ENCODE measurements at places on chromosomes 7 and 10.

DNA sequence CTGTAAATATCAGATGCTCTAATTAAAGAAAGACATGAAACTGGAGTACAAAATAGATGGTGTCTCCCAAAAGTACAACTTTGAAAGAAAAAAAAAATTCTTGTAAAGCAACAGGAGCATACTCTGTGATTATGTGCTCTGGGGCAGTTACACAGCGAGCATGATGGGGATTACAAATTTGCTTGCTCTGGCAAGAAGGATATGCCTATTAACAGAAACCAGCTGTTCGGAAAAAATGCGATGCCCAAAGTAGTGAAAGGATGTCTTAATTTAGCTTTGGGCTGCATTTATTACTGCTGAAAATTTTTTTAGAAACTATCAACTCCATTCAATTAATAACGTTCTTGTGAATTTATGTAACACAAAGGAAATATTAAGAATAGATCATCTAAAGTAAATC, 256.9 kb upstream of the TPK1 start:
- DNase-seq = no peak

DNA sequence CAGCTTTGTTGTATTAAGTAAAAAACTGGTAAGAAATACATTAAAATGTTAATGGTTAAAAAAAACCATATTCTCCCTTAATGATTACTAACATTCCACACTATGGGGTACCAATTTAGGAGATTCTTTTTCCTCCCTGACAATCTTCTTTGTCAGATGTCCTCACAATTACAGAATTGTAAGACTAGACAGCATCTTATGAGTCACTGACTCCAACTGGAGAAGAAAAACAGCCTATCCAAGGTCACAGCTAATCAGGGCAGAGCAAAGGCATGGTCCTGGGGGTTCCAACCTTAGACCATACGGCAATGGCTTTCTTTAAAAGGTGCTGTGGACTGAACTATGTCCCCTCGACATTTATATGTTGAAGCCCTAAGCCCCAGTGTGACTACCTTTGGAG, 127.6 kb downstream of the DLG5 start:
- no peak for DNase-seq

DNA sequence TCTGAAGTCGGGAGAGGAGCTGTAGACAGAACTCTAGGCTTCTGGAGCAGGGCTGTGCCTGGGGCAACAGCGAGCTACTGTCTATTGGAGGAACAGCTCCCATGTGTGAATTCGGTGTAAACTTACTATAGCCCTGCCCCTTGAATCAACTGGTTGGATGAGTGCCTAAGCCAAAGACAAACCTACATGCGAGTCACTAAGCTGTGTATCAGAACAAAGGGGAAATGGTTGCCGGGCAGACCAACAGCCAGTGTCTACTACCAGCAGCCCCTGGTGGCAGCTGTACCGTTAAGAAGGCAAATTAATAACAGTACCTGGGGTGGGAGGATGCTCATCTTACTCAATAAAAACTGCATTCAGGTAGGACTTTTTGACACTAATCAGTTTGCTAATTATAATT, 343.6 kb downstream of the ACTR3B start:
- no peak for DNase-seq

GRCh38 chr7:158260567-158261361, 326.9 kb downstream of the PTPRN2 start:
- DNase-seq = no peak

DNA sequence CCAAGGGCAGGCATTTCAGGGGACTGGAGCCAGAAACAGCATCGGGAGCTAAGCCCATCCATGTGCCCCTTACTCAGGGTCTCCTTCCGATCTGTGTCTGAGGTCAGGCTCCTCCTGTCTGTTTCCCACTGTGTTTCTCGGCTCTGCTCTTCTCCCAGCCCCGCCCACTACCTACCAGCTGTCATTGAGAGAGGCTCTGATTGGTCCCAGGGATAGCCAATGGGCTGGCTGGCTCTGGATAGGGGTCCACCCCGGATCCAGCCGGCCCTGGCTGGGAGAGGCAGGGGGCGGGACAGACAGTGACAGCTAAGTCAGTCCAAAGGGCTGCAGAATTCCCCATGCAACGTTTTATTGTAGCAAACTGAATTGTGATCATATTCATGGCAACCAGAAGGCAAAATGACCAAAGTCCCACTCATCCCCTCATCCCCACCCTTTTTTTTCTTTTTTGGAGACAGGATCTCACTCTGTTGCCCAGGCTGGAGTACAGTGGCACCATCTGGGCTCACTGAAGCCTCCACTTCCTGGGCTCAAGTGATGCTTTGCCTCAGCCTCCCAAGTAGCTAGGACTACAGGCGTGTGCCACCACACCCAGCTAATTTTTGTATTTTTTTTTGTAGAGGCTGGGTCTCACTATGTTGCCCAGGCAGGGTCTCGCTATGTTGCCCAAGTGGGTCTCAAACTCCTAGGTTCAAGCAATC, 76.3 kb downstream of the CLIP2 start:
- no peak for DNase-seq

DNA sequence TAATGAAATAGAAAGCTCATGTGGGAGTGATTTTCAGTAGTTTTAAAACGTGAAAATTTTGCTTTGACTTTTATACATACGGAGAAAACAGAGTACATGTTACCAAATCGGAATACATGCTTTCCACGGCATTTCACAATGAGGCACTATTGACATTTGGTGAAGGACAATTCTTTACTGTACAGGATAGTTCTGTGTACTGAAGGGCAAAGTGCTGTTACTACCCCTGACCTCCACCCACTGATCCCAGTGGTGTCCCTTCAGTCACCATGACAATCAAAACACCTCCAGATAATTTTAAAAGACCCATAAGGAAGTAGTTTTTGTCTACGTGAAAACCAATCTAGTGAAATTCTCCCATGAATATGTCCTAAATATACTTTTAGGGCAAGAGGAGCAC, 33.1 kb upstream of the ANK3 start:
- no peak for DNase-seq

GRCh38 chr7:8249121-8249520, 12.8 kb downstream of the ICA1 start:
- DNase-seq = no peak

GRCh38 chr10:3323865-3324498, 151.4 kb upstream of the PITRM1 start:
- DNase-seq = no peak

DNA sequence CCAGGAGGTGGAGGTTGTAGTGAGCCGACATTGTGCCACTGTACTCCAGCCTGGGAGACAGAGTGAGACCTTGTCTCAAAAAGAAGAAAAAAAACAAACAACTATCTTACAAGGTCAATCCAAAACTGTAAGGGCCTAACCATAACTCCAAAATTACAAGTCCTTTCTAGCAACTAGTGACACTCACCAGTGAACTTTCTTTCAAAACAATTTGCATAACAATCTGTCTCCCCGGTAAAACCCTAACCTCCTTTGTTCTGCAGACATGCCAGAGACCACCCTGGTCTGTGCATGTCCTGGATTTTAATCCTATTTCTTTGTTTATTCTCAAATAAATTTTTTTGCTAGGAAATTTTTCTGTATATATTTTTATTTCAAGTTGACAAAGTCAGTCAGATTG, 68.1 kb downstream of the EXOC6 start:
- DNase-seq = no peak

DNA sequence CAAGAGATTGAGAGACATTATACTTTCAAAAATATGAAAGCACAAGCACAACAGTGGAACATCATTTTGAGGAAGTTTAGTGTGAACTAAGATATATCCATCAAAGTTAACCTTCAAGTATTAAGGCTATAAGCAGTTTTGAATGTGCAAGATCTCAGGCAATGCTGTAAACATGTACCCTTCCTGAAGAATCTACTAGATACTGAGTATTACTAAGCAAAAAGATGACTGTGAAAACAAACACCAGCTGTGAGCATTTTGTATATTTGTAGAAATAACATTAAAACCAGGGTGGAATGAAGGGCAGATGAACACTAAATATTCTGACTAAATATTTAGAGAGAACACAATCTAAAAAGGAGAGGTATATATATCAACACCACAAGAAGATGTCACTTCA, 41.3 kb upstream of the ADRA2A start:
- no peak for DNase-seq

- no peak for DNase-seq
Measured at GRCh38 chr10:100562008-100562672, 26.4 kb downstream of the HIF1AN start.

DNA sequence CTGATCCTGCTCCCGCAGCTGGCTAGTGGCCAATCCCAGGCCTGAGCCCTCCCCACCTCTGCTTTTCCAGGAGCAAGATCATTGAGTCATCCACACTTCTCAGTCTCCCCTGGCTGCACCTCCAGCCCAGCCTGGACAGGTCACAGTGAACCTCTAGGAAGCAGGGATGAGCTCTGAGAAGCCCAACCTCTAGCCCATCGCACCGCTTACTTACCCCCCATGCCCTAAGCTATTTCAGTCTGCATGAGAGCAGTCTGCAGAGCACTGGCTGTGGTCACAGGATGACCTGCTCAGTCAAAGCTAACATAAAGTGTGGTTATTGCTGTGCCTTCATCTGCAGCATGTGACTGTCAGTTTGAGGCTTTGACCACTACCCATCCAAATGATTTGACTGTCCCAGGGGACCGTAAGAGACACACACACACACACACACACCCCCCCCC, 129.2 kb downstream of the SORBS1 start:
- no peak for DNase-seq

DNA sequence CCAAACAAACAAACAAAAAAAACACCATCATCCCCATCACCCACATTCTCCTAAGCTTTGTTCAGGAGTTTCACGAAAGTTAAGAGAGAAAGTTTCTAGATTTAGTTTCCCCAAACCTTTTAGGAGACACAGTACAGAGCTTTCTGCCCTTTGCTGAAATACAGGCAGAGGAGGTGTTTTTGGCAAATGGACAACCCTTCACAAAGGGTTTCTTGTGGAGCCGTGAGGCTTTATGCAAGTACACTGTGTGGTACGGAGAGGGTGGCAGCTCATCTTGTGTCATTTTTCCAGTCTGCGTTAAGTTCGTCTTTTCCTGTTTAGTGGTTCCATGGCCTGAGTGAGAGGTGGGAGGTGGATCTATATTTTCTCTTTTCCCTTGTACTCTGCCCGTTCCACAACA, 215.5 kb upstream of the PRKCQ start:
- DNase-seq = no peak

GRCh38 chr10:8088504-8088903, 34.0 kb downstream of the GATA3 start:
- no peak for DNase-seq

- no peak for DNase-seq
Measured at GRCh38 chr7:106034383-106034782, 71.3 kb downstream of the CDHR3 start.

GRCh38 chr10:34705563-34705962, 109.5 kb downstream of the PARD3 start:
- no peak for DNase-seq

- DNase-seq = no peak
Measured at GRCh38 chr7:92259062-92259461, 13.3 kb downstream of the ANKIB1 start.

GRCh38 chr7:1073142-1073977, 14.6 kb upstream of the GPER1 start:
- no peak for DNase-seq

- no peak for DNase-seq
Measured at GRCh38 chr7:1278543-1278942, 45.9 kb downstream of the UNCX start.

DNA sequence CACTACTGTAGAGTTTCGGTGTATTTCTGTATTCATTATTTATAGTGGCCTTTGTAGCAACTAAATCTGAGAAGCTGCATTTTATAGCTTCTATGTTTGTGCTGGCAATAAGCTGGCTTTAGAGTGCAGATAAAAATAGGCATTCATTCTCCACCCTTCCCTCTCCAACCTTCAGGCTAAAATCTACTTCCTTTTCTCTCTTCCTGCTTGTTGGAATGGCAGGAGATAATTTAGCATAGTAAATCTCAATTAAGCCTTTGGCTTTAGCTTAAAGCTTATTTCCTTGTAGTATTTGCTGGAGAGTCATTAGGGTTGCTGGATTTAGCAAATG, 58.5 kb downstream of the CPVL start:
- no peak for DNase-seq

DNA sequence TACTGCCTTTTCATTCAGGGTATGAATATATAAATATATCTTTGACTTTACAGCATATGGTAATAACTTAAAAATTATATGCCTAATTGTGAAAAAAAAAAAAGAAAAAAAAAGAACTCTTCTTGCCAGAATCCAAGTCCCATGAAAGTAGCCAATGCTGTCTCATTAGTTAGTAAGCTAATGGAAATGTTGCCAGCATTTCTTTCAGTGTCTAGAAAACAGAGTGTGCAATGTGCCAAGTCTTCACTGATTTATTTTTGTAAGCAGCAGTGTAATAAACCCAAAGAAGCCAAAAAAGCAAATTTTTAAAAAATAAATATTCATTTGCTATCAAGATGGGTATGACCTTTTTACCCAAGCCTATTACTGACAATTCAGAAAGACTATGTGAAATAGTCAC, 31.1 kb upstream of the LRRN3 start:
- DNase-seq = no peak

DNA sequence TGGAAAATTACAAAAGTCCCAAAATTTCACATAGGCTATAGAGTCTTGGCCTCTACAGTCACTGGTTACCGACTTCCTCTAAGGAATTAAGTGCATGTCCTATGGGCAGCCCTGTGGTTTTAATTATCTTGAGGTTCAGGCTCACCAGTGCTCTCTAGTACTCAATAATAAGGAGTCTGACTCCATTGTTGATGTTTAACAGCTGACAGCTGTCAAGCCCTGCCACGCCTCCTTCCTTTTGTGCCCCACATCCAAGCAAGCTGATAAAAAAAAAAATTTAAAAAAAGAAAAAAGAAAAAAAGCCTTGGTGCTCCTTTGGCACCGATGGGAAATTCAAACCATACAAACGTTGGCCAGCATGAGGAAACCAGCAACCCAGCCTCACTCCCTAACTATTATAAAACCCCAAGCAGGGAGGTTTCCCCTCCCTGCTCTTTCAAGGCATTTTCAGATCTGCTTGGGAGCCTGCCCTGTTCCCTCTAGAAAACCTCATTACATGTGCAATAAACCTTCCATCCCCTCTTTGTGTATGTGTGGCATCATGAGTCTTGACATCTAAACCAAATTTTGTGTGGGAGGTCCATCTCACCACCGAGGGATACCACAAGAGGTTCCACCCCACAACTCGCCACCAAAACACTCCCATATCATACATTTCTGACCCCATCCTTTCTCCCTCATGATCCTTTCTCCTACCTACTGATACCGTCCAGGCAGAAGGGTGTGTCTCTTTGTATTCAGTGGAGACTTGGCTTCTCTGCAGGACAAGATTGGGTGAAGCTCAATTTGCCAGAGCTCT, 70.9 kb upstream of the CCDC71L start:
- no peak for DNase-seq

Data from NCI-H2081 treated with DMSO at 0.1 percent for 48 hours (cell line).